Cerebellar nuclear complex (tissue), 1 donor: ENCODE measurements at places on chromosomes 13 and 19.

DNA sequence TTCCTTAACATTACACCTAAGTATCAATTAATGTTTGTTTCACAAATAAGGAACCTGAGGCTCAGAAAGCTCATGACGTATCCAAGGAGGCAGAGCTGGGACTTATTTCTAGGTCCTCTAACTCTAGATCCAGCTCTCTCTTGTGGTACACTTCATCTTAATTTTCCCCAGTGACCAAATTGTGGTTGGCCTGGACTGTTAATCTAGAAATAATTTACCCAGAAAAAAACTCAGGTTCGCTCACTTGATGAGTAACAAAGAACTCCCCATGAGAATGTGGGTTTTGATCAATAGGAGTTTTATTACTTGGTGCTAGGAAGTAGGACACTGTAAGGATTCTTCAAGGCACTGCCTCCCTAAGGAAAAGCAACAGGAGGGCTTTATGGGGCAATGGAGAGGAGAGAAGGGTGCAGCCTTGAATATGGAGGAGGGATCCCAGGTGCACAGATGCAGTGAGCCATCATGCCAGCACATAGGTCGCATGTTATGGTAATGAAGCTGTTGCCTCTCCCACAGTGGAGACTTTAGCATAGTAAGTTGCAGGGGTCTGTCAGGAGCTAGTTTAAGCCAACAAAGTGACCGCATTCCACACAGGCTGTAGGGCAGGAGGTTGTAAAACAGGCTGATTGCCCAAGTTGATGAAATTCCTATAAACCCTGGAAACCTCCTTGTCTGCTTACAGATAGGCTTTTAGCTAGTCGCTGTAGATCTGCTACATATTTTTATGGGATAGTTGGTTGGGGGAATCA lies 14.7 kb downstream of the RAP2A start:
- no peak for DNase-seq

- no peak for DNase-seq
Measured at GRCh38 chr19:4547303-4548237, 7.7 kb upstream of the LRG1 start.

DNA sequence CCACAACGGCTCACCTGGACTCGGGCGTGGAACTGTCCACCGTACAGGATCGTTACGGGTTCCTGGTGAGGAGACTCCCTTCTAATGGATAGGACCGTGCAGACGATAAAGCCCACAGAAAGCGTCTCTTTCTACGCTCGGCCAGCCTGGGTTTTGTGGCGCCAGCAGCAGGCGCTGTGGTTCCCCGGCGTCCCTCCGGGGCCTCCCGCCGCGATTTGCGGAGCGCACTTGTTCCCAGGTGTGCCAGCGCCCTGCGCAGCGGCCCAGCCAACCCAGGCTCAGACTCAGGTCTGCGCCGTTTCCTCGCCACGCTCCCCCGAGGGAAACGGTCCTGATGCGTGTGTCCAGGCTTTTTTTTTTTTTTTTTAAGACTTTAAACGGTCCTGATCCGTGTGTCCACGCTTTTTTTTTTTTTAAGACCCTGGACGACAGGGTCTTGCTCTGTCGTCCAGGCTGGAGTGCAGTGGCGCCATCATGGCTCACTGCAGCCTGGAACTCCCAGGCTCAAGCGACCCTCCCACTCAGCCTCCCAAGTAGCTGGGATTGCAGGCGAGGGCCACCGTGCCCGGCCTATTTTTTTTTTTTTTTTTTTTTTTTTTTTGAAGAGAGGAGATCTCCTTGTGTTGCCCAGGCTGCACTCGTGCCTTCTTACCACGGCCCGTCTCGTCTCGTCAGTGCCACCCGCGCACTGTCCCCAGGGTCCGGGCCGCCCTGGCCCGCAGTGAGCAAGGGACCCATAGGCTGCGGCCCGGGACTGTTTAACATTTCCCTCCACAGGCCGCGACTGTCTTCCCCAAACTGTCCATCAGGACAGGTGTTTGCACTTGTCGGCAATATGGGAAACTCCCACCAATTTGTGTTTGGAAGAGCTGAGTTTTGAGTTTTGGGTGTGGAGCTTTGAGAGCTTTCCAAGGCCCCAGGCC lies 23.8 kb downstream of the GJA3 start:
- no peak for DNase-seq

GRCh38 chr13:39245688-39246087 lies 207.4 kb downstream of the NHLRC3 start:
- DNase-seq: no peak

DNA sequence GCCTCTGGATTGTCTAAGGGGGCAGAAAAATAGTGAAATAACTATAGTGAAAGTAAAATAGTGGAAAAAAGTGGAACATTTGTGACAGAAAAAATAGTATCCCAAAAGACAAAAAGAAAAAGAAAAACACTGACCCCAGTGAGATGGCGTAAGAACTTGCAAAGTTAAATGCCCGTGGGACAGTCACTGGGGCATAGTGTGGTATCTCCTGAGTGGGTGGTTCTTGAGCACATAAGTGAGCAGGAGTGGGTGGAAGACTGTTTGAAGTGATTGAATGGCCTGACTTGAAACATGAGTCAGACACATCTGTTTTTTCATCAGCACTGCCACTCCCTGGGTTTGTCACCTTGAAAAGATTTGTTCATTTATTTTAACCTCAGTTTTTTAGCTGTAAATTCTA lies 2.5 kb downstream of the ZNF430 start:
- no peak for DNase-seq

- no peak for DNase-seq
Measured at GRCh38 chr13:102704238-102705058, 9.6 kb upstream of the METTL21C start.

- no peak for DNase-seq
Measured at GRCh38 chr19:53775524-53775923, 48.6 kb downstream of the NLRP12 start.

GRCh38 chr19:3798137-3798536 lies 12.0 kb upstream of the MATK start:
- DNase-seq: no peak

DNA sequence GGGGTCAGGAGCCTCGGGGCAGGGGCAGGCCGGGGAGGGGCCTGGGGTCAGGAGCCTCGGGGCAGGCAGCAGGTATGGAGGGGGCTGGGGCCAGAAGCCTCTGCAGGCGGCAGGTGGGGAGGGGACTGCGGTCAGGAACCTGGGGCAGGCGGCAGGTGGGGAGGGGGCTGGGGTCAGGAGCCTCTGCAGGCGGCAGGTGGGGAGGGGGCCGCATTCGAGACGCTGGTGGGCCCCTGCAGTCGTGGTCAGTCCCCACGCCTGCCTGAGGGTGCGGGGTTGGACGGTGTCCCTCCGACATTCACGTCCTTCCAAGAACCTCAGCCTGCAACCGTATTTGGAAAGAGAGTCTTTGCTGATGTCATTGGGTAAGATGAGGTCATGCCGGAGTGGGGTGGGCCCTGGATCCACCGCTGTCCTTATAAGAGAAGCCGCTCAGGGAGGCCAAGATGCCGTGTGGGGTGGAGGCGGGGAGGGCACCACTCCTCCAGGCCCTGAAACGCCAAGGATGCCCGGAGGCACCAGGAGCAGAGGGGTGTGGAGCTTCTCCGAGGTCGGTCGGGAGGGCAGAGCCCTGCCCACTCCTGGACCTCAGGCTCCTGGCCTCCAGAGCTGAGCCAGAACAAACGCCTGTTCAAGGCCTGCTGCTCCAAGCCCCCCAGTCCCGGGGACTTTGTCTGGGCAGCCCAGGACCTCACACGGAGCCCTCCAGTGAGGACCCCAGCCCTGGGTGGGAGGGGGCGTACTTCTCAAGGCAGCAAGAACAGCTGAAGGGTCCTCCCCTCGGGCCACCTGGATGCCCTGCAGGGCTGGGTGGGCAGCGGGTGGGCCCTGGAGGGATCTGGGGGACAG lies 30.1 kb downstream of the PIP5K1C start:
- no peak for DNase-seq

DNA sequence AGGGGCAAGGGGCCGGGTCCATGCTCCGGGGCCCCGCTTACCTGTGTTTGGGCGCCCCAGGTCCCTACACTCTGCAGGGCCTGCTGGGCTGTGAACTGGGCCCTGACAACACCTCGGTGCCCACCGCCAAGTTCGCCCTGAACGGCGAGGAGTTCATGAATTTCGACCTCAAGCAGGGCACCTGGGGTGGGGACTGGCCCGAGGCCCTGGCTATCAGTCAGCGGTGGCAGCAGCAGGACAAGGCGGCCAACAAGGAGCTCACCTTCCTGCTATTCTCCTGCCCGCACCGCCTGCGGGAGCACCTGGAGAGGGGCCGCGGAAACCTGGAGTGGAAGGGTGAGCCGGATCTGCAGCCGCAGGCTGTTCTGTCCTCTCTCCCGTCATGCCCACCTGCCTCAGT lies 1.7 kb downstream of the FCGRT start:
- DNase-seq: no peak

DNA sequence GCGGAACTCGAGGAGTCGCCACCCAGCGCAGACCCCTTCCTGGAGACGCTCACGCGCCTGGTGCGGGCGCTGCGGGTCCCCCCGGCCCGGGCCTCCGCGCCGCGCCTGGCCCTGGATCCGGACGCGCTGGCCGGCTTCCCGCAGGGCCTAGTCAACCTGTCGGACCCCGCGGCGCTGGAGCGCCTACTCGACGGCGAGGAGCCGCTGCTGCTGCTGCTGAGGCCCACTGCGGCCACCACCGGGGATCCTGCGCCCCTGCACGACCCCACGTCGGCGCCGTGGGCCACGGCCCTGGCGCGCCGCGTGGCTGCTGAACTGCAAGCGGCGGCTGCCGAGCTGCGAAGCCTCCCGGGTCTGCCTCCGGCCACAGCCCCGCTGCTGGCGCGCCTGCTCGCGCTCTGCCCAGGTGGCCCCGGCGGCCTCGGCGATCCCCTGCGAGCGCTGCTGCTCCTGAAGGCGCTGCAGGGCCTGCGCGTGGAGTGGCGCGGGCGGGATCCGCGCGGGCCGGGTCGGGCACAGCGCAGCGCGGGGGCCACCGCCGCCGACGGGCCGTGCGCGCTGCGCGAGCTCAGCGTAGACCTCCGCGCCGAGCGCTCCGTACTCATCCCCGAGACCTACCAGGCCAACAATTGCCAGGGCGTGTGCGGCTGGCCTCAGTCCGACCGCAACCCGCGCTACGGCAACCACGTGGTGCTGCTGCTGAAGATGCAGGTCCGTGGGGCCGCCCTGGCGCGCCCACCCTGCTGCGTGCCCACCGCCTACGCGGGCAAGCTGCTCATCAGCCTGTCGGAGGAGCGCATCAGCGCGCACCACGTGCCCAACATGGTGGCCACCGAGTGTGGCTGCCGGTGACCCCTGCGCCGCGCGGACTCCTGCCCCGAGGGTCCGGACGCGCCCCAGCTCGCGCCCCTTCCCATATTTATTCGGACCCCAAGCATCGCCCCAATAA lies 2.3 kb downstream of the AMH start:
- DNase-seq: no peak

GRCh38 chr13:64277097-64277496 lies 2861.4 kb upstream of the PCDH20 start:
- no peak for DNase-seq

DNA sequence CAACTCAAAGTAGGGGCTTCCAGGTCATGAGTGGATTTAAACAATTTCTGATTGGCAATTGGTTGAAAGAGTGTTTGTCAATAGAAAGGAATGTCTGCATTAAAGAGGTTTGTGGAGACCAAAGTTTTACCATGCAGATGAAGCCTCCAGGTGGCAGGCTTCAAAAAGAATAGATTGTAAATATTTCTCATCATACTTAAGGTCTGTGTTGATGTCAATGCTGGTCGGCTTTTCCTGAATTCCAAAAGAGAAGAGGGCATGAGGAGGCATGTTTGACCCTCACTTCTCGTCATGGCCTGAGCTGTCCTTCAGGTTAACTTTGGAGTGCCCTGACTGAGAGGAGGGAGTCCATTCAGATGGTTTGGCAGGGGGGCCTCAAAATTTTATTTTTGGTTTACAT lies 125.4 kb upstream of the RFC3 start:
- DNase-seq: no peak

GRCh38 chr13:56906909-56907308 lies 233.8 kb upstream of the PRR20A start:
- DNase-seq: no peak

- DNase-seq: no peak
Measured at GRCh38 chr13:58979851-58980250, 1183.9 kb downstream of the DIAPH3 start.

DNA sequence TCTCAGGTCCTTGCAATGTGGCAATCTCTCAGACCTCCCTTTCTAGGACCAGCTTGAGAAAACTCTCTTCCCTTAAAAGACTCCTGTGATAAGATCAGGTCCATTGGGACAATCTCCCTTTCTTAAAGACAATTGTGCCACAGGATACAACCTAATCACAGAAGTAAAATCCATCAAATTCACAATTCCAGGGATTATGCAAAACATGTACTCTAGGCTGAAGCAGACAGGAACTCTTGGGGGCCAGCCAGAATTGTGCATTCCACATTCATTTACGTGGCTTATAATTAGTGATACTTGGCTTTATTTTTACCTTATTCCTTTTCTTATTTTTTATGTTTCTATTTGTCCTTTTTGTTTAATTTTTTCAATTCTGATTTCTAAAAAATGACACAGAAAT lies 257.9 kb downstream of the KLF12 start:
- DNase-seq: no peak

DNA sequence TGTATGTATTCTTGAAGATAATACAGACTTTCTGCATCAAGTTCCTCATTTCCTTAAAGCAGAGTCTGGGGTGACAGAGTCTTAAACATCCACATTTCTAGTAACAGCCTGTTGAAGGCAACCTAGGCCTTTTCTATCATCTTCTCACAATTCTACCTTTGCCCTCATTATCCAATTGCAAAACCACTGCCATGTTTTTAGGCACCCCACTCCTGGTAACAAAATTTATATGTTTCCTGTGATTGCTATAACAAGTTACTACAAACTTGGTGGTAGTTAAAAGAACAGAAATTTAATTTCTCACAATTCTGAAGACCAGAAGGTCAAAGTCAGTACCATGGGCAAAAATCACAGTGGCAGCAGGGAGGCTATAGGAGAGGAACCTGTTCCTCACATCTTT lies 33.1 kb downstream of the TUBA3C start:
- DNase-seq: no peak

- no peak for DNase-seq
Measured at GRCh38 chr19:36049080-36049698, 4.9 kb downstream of the THAP8 start.

- no peak for DNase-seq
Measured at GRCh38 chr19:18594824-18595373, 6.3 kb downstream of the REX1BD start.

DNA sequence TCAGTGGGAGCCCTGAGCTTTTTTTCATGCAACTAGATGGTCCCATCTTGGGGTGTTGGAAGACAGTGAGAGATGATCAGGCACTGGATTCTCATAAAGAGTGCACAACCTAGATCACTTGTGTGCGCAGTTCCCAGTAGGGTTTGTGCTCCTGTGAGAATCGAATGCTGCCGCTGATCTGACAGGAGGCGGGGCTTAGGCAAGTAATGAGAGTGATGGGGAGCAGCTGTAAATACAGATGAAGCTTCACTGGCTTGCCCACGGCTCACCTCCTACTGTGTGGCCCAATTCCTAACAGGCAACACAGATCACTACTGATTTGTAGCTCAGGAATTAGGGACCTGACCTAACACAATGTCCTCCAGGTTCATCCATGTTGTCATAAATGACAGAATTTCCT lies 43.6 kb upstream of the UBAC2 start:
- no peak for DNase-seq

- DNase-seq: no peak
Measured at GRCh38 chr13:109976206-109976997, 190.0 kb upstream of the IRS2 start.

GRCh38 chr13:46606970-46607369 lies 54.0 kb downstream of the LRCH1 start:
- no peak for DNase-seq
